ENCODE measurements at places on chromosomes 13 and 19. TPM values are rescaled to one million over a fixed set of nuclear protein-coding genes. Genes with fewer than 3 reads are reported as not detected.

GRCh38 chr13:23965346-23965745, 68.0 kb upstream of the C1QTNF9B start:
- ATAC-seq: no peak

DNA sequence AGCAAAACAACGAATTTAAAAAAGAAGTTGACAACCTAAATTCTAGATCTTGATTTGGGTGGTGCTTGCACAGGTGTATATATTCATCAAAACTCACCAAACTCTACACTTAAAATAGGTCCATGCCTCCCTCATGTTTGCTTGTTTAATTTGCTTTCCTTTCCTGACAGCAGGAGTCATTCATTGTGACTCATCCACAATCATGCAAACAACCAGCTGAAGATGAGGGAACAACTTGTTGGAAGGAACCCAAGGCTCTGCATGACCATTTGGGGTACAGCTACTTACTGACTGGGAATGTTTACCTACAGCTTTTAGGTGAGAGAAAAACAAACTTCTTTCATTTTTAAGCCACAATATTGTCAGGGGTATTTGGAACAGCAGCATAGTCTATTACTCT, 96.6 kb downstream of the RXFP2 start:
- peak; percentile 73 for ATAC-seq

GRCh38 chr19:14796021-14796420, 17.7 kb upstream of the ADGRE2 start:
- no peak for ATAC-seq

Gene ZNF429
- 8.3 TPM for total RNA-seq

Gene ZNF90
- 0.36 TPM for total RNA-seq

DNA sequence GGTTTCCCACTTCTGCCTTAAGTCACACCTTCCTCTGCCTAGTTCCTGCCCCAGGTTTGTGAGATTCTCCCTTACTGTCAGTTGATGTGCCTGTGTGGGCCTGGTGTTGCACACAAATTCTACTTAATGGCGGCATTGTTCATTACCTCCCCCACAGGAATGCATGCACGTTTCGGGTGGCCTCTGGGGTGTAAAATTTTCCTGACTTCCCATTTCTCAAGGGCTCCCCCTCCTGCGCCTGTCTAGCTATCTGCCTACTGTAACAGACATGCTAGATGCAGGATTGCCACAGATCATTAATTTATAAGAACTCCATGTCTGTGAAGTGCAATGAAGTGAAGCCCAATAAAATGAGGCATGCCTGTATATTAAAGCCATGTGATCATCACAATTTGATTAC, 1466.3 kb downstream of the PCDH9 start:
- no peak for ATAC-seq

DNA sequence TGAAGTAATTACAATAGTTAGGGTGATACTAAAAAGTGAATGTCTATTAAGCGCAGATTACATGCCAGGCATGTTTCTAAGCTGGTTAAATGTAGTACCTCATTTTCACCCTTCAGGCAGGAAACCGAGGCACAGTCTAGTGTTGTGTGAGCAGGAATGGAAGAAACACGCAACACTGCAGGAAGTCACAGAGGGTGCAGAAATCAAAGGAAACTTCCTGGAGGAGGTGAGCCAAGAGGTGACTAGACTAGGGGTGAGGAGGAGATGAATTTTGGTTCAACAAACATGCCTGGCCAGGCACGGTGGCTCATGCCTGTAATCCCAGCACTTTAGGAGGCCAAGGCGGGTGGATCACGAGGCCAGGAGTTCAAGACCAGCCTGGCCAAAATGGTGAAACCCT, 41.8 kb downstream of the ZNF473 start:
- ATAC-seq: no peak

DNA sequence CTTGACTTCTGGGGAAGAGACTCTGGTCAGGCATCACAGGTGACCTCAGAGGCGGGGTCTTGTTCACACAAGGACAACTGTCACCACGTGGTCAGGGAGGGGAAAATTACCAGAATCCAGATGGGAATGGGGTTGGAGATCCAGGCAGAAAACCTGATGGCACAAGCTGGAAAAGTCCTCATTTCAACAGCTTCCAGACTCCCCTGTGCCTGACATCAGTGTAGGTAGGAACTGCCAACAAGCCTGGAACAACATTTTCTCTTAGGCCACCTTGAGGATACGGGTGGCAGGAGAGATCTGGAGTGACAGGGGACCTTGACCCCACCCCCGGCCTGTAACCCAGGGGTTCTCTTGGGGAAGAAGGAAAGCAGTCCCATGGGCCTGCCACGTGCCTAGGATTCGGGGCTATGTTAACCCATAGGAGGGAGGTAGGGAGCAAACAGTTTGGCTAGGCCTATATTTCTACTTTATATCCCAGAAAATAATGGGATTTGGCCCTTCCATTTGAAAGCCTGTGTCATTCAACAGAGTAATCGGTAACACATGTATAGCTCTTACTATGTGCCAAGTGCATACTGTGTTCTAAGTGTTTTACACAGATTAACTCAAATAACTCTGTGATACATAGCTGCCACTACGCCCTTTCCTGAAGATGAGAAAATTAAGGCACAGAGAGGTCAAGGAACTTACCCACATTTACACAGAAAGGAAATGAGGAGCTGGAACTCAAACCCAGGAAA, 44.9 kb upstream of the C13orf42 start:
- no peak for ATAC-seq

GRCh38 chr19:48749571-48750198, 2.8 kb downstream of the FUT1 start:
- no peak for ATAC-seq

Gene OSCAR
- total RNA-seq: not detected

DNA sequence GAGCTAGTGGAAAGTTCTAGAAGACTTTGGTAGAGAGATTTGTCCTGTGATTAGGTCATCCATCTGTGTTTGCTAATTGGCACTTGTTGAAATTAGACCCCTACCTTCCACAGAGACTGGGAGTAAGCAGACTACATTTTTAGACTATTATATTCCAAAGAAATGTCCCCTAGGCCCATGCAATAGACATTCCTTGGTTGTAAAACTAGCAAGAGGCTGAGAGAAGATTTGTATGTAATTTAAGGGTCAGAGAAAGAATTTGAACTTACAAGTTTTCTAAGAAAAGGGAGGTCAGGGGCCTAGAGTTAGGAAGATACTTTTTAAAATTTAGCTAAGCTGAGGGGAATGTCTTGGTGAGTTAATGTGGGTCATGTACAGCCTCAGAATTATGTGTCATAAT, 470.7 kb upstream of the SLITRK1 start:
- no peak for ATAC-seq

DNA sequence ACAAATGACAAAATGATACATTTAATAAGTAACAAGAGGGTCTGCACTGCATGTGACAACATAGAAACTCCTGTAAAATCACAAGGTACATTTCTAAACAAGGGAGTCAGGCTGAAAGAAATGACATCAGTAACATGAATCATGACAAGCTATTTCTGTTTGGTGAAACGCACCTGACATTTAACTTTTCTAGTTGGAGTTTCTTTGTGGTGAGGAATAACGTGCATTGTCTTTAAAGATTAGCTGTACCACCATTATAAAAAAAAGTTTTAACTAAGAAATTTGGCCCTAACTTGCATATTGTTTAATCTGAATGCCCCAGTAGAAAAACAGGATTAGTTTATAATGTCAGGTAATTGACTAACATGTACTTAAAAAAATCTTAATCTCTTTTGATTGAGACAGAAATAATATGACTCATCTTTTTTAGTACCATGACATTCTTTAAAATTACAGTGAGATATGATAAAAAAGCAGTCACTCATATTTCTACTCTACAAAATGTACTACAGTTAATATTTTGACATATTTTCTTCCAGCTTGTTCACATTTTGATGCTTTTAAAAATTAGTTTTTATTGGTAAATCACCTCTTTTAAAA, 418.2 kb downstream of the KLF12 start:
- no peak for ATAC-seq

DNA sequence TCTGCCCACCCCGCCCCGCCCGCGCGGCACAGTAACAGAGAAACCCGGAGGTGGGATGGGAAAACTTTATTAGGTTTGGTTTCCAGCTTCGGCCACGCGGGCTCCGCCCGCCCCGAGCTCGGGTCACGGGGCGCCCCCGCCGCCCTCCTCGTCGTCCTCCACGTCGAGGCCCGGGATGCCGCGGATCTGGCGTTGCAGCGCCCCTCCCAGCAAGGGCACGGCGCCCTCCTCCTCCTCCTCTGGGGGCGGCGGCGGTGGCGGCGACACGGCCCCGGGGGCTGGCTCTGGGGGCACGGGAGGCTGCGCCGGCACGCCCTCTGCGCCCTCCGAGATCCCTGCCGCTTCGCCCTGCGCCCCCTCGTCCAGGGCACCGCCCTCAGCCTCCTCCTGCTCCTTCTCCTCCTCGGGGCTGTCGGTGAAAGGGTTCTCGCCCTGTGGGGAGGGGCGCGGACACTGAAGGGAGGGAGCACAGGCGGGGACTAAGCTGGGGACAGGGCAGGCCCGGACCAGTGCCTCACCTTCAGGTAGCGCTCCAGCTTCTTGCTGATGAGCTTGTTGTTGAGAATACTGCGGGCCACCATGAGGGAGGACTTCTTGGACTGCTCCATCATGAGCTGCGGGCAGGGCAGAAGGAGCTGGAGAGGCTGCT, 536 bp upstream of the AKAP8 start:
- peak; percentile 43 for ATAC-seq

- peak; percentile 3 for ATAC-seq
Measured at GRCh38 chr19:1279782-1280341, 4.5 kb downstream of the FAM174C start.

Gene ZFP14
- 2.1 TPM for total RNA-seq

DNA sequence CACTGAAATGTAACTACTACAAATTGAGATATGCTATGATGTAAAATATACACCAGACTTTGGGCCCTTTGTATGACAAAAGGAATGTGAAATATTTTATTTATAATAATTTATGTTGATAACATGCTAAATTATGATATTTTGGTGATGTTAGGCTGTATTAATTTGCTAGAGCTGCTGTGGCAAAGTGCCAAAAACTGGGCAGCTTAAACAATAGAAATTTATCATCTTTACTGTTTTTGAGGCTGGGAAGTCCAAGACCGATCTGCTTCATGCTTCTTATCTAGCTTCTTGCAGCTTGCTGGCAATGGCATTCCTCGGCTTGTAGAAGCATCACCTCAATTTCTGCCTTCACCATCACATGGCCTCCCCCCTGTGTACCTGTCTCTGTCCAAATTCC, 245.0 kb downstream of the GPC5 start:
- no peak for ATAC-seq

GRCh38 chr19:1474011-1474764, 4.8 kb downstream of the C19orf25 start:
- no peak for ATAC-seq

Gene ZNF320
- total RNA-seq: 6.1 TPM

DNA sequence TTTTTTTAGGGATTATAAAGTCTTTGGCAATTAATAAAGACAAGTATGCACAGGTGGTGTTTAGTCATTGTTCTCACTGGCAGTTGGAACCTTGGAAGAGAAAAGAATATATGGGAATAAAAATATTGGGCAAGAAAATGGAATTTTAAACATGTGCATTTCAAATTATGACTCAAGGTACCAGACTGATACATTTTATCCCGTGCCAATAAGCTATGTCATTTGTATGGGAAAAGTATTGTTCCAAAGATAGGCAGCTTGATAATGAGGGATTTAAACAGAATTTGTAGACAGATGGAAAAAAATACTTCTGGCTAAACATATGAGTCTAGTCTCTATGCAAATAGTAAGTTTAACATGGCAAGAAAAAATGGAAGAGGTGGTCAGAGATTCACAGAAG, 169.5 kb upstream of the UFM1 start:
- peak; percentile 58 for ATAC-seq

DNA sequence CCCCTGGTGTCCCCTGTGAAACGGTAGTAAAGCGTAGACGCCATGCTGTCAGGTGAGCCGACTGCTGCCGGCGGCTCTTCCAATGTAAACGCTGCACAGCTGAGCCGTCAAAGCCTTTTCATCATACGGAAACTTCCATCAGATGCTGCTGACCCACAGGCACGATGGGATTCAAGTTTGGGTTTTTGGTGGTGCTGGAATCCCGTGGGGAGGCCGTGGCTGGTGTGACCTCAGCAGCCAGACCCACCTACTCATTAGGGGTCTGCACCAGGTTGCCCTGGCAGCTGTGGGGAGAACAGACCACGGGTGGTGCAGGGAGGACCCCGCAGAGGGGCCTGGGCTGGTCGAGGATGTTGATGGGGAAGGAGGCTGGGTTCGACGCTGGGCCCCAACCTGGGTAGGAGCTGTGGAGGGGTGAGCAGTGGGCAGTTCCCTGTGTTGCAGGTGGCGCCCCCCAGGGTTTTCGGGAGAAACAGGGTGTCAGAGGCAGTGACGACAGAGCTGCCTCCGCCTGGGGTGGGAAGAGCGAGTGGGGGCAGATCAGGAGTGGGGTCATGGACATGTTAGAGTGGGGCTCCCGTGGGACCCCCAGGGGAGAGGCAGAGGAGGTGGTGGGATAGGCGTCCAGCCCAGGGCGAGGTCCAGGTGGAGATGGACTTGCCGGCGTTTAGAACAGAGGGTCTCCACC, 6.6 kb downstream of the GRIN3B start:
- ATAC-seq: no peak

GRCh38 chr13:51488212-51488611, 35.4 kb upstream of the INTS6 start:
- ATAC-seq: no peak

Gene PRKCG
- 0.62 TPM for total RNA-seq

DNA sequence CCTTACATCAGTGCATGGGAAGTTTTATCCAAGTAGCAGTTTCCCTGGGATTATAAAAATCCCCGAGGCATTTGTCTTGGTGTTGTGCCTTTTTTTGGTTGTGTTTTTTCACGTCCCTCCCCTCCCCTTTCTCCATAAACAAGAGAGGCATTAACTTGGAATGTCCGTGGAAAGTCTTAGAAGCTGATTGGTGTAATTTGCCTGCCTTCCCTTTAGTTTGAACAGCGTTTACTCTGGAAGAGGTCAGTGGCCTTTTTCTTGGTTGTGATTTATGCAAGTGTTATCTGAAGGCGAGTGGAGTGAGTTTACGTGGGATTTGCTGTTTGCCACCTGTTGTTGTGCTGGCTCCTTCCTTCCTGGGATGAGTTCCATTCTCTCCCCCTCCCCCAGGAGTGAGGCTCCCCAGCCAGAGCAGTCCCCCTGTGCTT, 7.2 kb downstream of the ACTN4 start:
- no peak for ATAC-seq

Measured in motor neuron (in vitro differentiated cells).